Stimulated activated CD4-positive, alpha-beta T cell treated with anti-CD3 and anti-CD28 coated beads, Interleukin-1b, Interleukin-23, amount 100 ng/mL, for 1 hour (primary cell): ENCODE measurements at places on chromosomes 5 and 9.

GRCh38 chr5:108093186-108093585, 288.7 kb downstream of the FBXL17 start:
- DNase-seq = no peak

GRCh38 chr5:36397901-36398536, 96.3 kb upstream of the RANBP3L start:
- no peak for DNase-seq

DNA sequence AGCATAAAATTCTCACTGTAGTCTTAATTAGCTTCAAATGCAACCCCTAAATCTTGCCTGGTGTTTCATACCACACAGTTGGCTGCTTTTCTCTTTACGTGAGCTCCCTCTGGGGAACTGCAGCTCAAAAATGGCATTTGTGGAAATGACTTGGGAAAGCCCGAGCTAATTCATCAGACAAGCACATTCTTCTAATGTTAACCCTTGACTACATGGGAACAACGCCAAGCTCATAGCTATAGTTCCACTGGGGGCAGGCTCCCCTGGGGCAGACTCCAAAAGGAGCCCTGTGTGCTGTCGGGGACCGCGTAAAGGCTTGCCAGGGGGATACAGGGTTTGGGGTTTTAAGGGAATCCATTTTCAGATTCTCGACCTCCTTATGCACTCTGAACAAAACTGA, 301.4 kb upstream of the DAP start:
- DNase-seq = no peak

GRCh38 chr9:79889369-79889768, 317.6 kb downstream of the TLE4 start:
- DNase-seq = no peak

DNA sequence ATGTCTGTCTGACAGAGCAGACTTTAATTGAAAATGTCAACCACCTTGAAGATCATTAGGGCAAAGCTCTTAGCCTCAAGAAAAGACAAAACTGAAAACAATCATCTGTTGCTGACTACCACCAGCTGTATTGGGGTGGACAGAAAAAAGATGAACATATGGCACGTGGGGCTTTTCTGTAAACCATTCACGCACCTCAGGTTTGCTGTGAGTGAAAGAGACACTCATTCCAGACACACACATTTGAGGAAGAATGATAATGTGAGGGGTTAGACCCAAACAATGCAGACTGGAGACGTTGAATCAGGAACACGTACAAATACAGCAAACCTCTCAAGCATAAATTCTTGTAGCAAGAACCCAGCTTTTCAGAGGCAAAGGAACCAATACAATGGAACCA, 158.7 kb downstream of the EBF1 start:
- DNase-seq = no peak

- DNase-seq = no peak
These were observed 125.1 kb downstream of the ESM1 start for GRCh38 chr5:54860321-54860720.

GRCh38 chr5:146076028-146076427, 29.3 kb downstream of the PLAC8L1 start:
- no peak for DNase-seq

DNA sequence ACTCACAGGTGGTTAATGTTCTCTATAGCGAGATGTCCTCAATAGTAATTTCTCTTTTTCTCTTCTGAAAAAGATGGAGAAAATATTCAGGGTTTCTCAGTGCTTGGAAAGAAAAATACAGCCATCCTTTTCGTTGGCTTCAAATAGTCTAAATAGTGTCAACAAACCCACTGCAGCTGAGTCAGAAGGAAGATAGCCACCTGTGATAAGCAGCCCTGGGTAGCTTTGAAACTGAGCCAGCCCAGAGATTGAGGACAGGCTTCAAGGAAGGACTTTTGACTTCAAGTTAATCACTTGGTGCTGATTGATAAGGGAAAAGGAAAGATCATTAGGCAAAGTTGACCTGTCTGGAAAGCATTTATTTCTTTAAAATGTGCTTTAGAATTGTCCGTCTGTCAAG, 78.7 kb upstream of the TYRP1 start:
- DNase-seq = no peak

- DNase-seq = no peak
These were observed 56.6 kb upstream of the SPTLC1 start for GRCh38 chr9:92171822-92172221.

GRCh38 chr9:96688745-96689464, 33.8 kb upstream of the PRXL2C start:
- DNase-seq = no peak

DNA sequence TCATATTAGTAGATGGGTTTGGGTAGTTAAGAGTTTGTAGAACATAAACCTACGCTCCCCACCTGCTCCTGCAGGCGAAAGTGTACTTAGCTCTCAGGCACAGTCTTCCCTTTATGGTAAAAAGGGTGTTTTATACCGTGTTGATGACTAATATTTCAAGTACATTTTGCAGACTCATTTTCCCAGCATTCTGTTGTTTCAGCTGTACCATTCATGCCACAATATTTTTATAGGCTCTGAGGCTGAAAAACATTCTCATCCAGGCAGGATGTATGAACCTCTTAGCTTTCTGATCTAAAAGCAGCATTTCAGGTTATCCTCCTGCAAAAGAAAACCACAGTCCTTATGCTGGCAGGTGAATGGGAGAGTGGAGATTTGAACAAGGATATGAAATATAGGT, 231.4 kb downstream of the NR2F1-AS1 start:
- no peak for DNase-seq

DNA sequence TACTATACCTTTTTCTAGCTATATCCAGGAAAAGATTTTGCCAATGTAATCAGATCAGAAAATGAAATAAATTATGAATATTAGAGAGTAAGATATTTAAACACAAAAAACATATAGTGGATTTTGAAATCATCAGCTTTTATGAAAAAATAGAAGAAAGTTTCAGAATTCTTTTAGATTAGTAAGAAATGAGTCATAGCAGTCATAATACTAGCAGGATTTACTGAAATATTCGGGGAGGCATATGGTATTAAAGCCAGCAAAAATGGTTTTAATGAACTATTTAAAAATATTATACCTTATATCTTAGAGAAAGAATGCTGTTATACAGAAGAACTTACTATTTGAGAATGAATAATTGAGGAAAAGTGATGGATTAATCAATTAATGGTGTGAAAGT, 303.6 kb upstream of the NUDT12 start:
- DNase-seq = no peak

DNA sequence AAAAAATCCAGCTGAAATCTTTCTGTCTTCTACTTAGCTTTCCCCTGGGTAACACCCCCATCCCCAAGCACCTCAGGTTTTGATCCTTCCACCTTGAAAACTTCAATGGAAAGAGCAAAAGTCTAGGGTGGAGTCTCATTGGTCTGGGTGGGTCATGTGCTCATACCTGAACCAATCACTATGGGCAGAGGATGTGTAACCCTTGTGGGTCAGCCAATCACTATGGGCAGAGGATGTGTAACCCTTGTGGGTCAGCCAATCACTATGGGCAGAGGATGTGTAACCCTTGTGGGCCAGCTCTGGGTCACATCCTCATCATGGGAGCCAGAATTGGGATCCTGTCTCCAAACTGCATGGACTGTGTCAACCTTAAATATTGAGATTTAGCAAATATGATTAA, 18.5 kb downstream of the NAIF1 start:
- DNase-seq = no peak

- no peak for DNase-seq
These were observed 2.7 kb downstream of the RGMB start for GRCh38 chr5:98776066-98776705.

GRCh38 chr5:152218694-152219093, 186.4 kb downstream of the NMUR2 start:
- DNase-seq = no peak
